ENCODE measurements at places on chromosomes 5 and 9. TPM values are rescaled to one million over a fixed set of nuclear protein-coding genes. Genes with fewer than 3 reads are reported as not detected.

- no peak for DNase-seq
Measured at GRCh38 chr5:135402031-135402430, 3.0 kb upstream of the MACROH2A1 start.

- DNase-seq = no peak
Measured at GRCh38 chr9:4793459-4794395, 983 bp downstream of the RCL1 start.

Gene MEIKIN
- not detected for total RNA-seq

Gene C9orf152
- 5.8 TPM for total RNA-seq

Gene CD14
- total RNA-seq = 20.9 TPM

Gene SPATA31E1
- not detected for total RNA-seq
